Testis (tissue), 5 donors: ENCODE measurements at places on chromosomes 6 and 20.

DNA sequence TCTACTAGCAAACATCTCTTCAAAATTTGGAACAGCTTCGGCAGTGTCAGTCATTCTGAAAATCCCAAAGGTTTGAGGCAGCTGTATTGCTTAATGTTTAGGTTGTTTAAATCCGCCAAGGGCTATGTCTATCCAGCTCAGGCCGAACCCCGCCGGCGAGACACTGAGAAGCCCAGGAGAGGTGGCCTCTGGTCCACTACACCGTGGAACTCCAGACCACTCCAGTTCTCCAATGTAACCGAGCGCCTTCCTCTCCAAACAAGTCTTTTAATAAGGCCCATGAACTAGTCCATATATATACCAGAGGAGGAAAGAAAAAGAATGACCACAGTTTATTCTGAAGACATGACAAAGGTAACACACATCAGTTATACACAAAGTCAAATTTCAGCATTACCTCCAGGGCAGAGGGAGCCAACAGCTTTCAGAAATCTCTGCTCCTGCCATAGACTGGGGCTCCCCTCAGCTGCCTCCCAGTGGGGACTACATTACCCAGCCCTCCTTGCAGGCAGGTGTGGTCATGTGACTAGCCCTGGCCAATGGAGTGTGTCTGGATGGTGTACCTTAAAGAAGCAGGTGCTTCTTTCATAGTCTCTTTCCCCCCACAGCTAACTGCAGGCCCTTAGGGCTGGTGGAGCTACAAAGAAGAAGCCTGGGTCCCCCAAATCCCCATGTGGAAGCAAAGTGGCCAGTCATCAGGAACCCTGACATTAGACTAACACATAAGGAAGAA is at the start of gene RAMACL:
RAMACL (minus strand) TSS at position 255 of the 733 bp plus-strand sequence; CDS start at position 54, 201 bp downstream.
- no peaks in the 10 kb centered on the region for H3K4me1 ChIP-seq
- H3K36me3 ChIP-seq: no peaks in the 10 kb centered on the region
- DNase-seq: peak; percentile 67
- no peaks in the 10 kb centered on the region for H3K27me3 ChIP-seq
- H3K27ac ChIP-seq: no peak within 1 kb of the TSS

GRCh38 chr6:6619021-6619794 is 30.7 kb downstream of the LY86 start:
- peak; percentile 43 for DNase-seq
- no peak overlapping the region for H3K27ac ChIP-seq
- H3K4me1 ChIP-seq: peaks cover 6% of the 10 kb centered on the region
- H3K27me3 ChIP-seq: no peaks in the 10 kb centered on the region
- H3K4me3 ChIP-seq: no peak overlapping the region

- peak; percentile 50 for DNase-seq
- peaks cover 16% of the 10 kb centered on the region for H3K4me1 ChIP-seq
- no peaks in the 10 kb centered on the region for H3K27me3 ChIP-seq
- peak overlapping the region; percentile 76 for H3K27ac ChIP-seq
These were observed 159.6 kb downstream of the SASH1 start for GRCh38 chr6:148502083-148502772.

DNA sequence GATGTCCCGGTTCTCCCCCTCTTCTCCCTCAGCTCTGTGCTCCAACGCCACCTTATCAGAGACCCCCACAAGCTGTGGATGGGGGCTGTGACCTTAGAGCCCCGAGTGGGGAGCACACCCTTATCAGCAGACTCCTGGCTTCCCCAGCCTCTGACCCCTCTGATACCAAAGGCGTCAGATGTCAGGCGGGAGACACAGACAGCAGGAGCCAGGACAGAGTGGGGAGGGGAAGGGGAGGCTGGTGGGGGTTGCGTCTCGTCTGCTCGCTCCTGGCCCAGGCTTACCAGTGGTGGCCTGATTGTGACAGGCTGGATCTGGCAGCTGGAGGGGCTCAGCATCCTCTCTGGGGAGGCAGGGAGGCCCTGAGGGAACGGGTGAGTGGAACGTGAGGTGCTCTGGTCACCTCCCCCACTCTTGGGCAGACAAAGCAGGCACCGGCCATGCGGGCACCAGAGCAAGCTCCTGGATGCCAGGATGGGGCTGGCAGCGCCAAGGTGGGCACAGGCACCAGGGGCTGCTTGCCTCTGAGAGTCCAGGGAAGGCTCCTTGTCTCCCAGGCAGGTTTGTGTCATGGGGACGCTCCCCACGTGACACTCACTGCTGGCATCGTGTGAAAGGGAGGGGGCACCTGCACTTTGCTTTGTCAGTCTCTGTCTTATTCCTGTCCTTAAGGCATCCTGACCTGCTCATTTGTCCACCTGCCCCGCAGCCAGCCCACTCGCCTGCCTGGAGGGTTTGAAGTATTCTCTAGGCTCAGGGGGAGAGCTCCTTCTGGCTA is 27.8 kb upstream of the GATA5 start:
- no peak overlapping the region for H3K27ac ChIP-seq
- H3K4me3 ChIP-seq: no peak overlapping the region
- no peak for DNase-seq
- H3K27me3 ChIP-seq: no peaks in the 10 kb centered on the region

DNA sequence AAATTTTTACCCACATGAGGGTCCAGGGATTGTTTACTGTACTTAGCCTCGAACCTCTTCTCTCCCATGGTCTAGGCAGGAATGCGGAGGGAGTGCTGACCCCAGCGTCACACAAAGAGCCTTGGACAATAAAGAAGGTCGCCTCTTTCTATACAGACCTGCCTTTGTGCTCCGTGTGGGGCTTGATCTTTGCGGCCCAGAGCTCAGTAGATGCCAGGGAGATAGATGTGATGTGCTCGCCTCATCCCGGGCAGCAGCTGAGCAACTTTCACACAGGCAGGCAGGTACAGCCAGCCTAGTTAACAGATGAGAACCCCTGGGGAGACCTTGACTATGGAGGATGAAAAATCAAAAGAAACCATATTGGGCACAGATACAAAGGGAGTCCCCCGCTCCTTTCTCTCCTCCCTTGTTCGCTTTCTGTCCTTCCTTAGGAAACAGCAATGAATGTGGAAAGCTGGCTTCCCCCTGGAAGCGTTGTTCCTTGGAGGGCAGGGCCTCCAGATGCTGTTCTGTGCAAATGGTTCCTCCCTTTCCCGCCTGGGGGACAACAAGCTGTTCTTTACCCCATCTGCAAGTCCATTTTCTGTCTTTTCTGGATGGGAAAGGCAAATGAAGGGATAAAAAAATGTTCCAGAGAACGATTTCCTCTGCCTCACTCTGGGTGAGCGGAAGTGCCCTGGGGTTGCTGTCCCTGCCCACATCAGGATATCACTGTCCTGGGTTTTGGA is 128.3 kb downstream of the OLIG3 start:
- DNase-seq: no peak
- no peak overlapping the region for H3K4me3 ChIP-seq
- no peaks in the 10 kb centered on the region for H3K27me3 ChIP-seq
- H3K36me3 ChIP-seq: no peaks in the 10 kb centered on the region

GRCh38 chr20:36147690-36148089 is 6.8 kb upstream of the EPB41L1 start:
- no peaks in the 10 kb centered on the region for H3K27me3 ChIP-seq
- H3K27ac ChIP-seq: no peak overlapping the region
- H3K4me1 ChIP-seq: peaks cover 26% of the 10 kb centered on the region
- no peaks in the 10 kb centered on the region for H3K36me3 ChIP-seq
- H3K4me3 ChIP-seq: no peak overlapping the region

DNA sequence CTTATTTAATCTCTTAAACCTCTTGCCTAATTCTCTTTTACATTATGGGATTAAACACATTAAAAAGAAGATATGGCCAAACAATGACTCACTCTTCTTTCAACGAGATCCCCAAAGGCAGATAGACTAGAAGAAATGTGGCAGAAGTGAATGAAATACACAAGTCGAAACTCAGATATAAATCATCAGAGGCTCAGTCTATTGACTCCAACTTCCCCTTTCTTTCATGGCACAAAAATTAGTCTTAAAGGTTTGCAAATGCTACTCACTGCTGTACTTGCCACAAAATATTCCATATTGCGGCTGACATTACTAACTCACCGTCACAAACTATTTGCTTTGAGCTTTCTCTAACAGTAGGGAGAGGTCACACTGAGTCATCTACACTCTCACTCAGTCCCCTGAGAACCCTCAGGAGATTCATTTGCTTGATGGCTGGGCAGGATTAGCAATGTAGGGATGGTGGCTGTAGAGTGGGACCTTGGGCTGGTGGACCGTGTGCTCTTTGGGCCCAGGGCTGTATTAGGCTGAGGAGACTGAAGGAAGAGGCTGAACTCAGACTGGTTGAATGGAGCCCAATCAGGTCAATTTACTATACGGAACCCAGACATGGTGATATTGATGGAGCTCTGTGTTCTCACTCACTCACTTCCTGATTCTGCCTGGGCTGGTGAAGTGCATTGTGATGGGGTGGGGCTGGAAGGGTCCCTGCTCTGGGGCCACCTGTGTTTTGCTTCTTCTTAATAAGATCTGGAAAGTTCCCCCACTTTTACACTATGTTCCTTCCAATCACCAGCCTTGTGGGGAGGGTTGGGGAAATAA is 42.8 kb upstream of the UBR2 start:
- DNase-seq: no peak
- peaks cover 20% of the 10 kb centered on the region for H3K4me1 ChIP-seq
- H3K27ac ChIP-seq: peak overlapping the region; percentile 55
- H3K27me3 ChIP-seq: no peaks in the 10 kb centered on the region
- no peaks in the 10 kb centered on the region for H3K36me3 ChIP-seq

- DNase-seq: peak; percentile 92
- H3K36me3 ChIP-seq: no peaks in the 10 kb centered on the region
These were observed 11.7 kb downstream of the LCA5 start for GRCh38 chr6:79525272-79526100.

- no peaks in the 10 kb centered on the region for H3K36me3 ChIP-seq
- H3K4me3 ChIP-seq: no peak overlapping the region
- peak overlapping the region; percentile 65 for H3K27ac ChIP-seq
- H3K27me3 ChIP-seq: no peaks in the 10 kb centered on the region
- peaks cover 7% of the 10 kb centered on the region for H3K4me1 ChIP-seq
- DNase-seq: peak; percentile 88
These were observed 10.1 kb upstream of the NXT1 start for GRCh38 chr20:23340524-23340923.

- H3K27ac ChIP-seq: no peak overlapping the region
These were observed 48.1 kb downstream of the SLC24A3 start for GRCh38 chr20:19260412-19261090.

- H3K4me3 ChIP-seq: no peak overlapping the region
- DNase-seq: no peak
- no peaks in the 10 kb centered on the region for H3K27me3 ChIP-seq
- H3K36me3 ChIP-seq: no peaks in the 10 kb centered on the region
These were observed 162.5 kb downstream of the TRMT11 start for GRCh38 chr6:126148853-126149252.

GRCh38 chr6:13113981-13114593 is 214.2 kb downstream of the TBC1D7 start:
- H3K36me3 ChIP-seq: no peaks in the 10 kb centered on the region
- H3K27me3 ChIP-seq: no peaks in the 10 kb centered on the region
- no peak overlapping the region for H3K4me3 ChIP-seq
- H3K27ac ChIP-seq: no peak overlapping the region
- no peak for DNase-seq
- H3K4me1 ChIP-seq: no peaks in the 10 kb centered on the region

DNA sequence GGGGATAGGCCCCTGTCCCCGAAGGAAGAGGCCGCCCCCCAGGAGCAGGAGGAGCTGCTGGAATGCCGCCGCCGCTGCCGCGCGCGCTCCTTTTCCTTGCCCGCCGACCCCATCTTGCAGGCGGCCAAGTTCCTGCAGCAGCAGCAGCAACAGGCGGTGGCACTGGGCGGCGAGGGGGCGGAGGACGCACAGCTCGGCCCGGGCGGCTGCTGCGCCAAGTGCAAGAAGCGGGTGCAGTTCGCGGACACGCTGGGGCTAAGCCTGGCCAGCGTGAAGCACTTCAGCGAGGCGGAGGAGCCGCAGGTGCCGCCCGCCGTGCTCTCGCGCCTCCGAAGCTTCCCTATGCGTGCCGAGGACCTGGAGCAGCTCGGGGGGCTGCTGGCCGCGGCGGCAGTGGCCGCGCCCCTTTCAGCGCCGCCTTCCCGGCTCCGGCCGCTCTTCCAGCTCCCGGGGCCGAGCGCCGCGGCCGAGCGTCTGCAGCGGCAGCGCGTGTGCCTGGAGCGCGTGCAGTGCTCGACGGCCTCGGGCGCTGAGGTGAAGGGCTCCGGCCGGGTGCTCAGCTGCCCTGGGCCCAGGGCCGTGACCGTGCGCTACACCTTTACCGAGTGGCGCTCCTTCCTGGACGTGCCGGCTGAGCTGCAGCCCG is 630 bp downstream of the PPP1R3G start:
- H3K36me3 ChIP-seq: no peaks in the 10 kb centered on the region
- peaks cover 7% of the 10 kb centered on the region for H3K4me1 ChIP-seq
- no peaks in the 10 kb centered on the region for H3K27me3 ChIP-seq
- H3K4me3 ChIP-seq: peak overlapping the region; percentile 49

DNA sequence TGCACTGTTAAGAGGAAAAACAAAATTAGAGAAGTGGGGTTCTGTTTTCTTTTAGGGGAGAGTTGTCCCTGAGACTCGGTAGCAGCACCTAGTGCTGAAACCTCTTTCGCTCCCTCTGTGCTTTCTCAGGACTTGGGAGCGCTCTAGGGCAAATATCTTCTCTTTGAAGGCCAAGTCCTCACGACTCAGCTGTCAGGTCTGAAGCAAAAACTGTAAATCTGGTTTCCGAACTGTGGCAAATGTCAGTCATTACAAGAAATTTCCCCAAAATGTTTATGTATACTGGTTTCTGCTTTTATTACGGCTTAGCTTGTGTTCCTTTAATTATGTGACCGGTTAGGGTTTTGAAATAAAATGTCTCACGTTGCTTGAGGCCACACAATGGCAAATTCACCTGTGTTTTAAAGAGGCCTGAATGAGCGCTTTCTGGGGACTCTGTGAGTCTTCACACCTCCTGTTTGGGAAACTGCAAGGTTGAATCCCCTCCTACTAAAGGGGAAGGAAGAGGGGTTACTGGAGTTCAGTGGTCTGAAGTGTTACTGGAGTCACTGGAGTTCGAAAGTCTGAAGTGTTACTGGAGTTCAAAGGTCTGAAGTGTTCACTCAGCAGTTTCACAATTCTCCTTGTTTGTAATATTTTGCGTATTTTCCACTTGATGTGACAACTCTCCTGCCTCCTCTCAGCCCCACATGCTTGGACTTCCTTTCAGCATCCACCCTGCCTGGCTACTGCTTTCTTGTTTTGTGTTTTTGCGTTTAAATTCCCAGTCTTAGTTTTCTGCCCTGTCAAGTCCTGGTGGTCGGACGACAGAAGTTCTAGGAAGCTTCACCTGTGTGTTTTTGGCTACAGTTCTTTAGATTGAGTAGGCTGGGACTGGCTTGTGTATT is 1.6 kb downstream of the SMPDL3A start:
- H3K4me1 ChIP-seq: peaks cover 6% of the 10 kb centered on the region
- H3K27ac ChIP-seq: peak overlapping the region; percentile 95
- no peaks in the 10 kb centered on the region for H3K36me3 ChIP-seq
- H3K27me3 ChIP-seq: no peaks in the 10 kb centered on the region
- H3K4me3 ChIP-seq: peak overlapping the region; percentile 82

DNA sequence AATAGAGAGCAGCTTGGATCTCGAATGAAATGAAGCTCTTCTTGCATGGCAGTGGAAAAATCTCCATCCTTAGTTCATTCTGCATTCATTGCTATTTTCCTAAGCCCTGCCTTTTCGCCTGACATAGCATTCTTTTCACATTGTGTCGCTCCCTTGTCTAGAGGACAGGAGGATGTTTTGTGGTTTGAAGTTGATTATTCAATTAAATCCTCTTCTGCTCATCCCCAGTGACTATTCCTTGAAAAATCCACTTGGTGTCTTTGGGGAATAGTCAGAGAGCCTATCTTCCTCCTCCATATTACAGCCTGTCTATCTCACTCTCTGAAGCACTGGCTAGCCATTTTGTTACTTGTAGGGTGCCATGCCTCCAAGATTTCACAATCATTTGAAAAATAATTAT is 161.2 kb downstream of the KLHL32 start:
- no peaks in the 10 kb centered on the region for H3K36me3 ChIP-seq
- no peak for DNase-seq
- no peak overlapping the region for H3K27ac ChIP-seq
- no peaks in the 10 kb centered on the region for H3K4me1 ChIP-seq
- no peak overlapping the region for H3K4me3 ChIP-seq
- no peaks in the 10 kb centered on the region for H3K27me3 ChIP-seq
